ENCODE measurements at places on chromosomes 7 and 10.

GRCh38 chr7:138086563-138087270 lies 10.5 kb downstream of the AKR1D1 start:
- DNase-seq: no peak

DNA sequence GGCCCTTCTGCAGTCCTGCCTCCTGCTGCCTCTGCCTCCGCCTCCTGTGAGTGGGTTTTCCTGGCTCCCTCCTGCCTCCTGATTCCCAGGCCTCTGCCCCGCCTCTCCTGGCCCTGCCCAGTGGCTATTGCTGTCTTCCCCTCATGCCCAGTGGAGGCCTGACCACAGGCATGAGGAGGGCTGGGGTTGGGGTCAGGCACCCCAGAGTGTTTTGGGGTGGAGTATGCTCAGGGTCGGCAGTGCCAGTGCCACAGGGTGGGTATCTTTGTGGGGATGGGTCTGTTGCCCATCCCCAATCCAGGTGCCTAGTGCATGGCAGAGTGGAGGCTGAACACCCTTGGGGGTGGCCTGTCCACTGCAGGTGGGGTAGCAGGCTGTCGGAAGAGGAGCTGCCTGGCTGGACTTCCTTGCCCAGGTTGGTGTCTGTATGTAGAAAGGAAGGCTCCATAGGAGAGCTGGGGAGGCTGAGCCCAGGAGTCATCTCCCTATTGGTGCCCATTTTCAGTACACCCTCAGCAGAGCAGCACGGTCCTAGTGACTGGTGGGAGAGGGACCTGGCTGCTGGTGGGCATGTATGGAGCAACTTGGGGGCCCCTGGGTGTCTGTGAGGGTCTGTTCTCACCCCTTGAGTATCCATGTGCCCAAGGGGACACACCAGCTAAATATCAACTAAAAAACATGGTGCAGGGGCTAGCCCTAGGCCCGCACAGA lies 62.2 kb downstream of the ARHGAP22 start:
- DNase-seq: peak; percentile 52

- no peak for DNase-seq
Measured at GRCh38 chr7:54738737-54739136, 20.3 kb downstream of the SEC61G start.

DNA sequence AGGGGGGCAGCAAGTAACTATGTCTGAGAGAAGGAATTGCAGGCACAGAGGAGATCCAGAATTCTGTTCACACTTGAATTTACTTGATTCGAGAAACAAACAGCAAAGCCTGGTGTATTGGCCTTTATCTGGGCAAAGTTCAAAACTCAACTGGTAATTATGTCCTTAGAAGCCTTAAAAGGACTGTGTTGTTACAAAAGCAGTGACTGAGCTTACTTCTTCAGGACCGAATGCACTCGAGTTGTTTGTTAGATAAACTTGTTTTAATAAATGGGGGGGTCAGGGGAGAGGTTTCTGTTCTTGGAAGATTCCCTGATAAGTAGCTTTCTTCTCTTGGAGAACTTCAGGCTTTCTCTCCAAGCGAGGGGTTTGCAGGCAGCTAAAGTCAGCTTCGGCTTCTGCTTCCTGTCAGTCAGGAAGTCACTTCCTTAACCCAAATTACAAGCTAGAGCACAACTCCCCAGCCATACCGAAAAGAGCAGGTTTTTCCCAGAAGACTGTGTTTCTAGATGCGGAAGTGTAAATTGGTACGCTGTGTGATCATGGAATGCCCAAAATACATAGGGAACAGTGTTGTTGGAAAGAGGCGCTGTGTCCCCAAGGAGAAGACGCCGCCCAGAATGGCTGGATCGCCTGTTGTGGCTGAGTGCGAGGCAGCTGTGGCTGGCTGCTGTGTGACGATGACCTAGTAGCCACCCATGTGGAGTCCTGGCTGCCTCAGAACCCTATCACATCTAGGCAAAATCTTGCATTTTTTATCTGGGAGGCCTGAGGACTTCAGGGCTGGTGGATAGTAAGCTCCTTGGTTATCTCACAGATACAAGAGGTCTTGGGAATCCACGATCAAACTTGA lies 110.4 kb downstream of the TCF7L2 start:
- peak; percentile 70 for DNase-seq

DNA sequence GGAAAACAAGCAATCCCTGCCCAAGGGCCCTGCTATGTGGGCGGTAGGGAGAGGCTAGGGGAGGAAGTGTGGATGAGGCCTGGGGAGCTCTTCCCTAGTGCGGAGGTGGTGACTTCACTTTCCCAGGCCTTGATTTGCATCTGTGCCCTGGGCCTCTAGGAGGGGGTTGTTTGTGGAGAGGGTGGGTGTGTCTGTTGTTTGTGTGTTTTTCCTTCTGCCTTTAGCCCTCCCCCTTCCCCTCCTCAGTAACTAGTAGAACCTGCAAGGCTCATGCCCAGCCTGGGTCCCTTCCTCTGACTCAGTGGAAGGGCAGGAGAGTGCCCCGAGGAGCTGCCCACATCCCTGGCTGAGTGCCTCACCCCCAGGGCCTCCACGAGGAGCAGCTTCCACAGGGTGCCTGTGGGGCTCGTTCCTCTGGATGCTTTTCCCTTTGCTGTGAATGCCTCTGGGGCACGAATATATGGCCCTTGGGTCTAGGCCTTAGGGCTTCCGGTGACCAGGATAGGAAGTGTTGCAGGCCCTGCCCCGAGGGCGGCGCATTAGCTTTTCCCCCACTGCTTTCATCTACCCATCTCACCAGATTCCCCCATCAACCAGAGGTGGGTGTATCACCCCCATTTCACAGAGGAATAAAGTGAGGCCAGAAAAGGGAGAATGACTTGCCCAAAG lies 89.4 kb upstream of the DUSP5 start:
- DNase-seq: peak; percentile 87

GRCh38 chr10:86652361-86653202 lies 1.8 kb upstream of the OPN4 start:
- peak; percentile 57 for DNase-seq

- DNase-seq: no peak
Measured at GRCh38 chr10:126686268-126686667, 15.8 kb upstream of the C10orf90 start.

DNA sequence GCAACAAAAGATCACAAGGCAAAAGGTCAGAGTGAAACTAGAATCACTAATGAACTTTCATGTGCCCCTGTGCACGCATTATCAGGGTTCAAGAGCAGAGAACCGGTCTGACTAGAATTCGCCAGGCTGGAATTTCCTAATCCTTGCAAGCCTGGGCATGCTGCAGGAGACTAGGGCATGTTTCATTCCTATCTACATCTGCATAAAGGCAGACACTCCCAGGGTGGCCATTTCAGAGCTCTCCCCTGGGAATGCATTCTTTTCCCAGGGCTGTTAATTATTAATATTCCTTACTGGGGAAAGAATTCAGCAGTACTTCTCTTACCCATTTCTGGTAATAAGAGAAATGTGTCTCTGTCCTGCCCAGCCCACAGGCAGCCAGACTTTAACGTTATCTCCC lies 90.5 kb downstream of the CDC14C start:
- DNase-seq: no peak

GRCh38 chr10:132186488-132187429 lies at the start of gene DPYSL4:
TSS of gene DPYSL4 (plus strand) at chr10:132186948. CDS start at chr10:132187064, 116 bp downstream.
- peak; percentile 78 for DNase-seq

GRCh38 chr10:74388801-74389200 lies 237.8 kb downstream of the ADK start:
- DNase-seq: no peak

- peak; percentile 87 for DNase-seq
Measured at GRCh38 chr7:27910326-27910725, 170.4 kb downstream of the TAX1BP1 start.

DNA sequence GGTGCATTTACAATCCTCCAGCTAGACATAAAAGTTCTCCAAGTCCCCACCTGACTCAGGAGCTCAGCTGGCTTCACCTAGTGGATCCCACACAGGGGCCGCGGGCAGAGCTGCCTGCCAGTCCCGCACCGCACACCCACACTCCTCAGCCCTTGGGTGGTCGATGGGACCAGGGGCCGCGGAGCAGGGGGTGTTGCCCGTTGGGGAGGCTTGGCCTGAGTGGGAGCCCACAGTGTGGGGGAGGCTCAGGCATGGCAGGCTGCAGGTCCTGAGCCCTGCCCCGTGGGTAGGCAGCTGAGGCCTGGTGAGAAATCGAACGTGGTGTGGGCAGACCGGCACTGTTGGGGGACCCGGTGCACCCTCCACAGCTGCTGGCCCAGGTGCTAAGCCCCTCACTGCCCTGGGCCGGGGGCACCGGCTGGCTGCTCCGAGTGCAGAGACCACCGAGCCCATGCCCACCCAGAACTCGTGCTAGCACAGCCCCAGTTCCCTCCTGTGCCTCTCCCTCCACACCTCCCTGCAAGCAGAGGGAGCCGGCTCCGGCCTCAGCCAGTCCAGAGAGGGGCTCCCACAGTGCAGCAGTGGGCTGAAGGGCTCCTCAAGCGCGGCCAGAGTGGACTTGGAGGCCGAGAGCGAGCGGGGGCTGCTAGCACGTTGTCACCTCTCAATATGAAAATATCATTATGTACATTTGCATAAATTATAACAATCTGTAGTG lies 16.6 kb downstream of the POLR1F start:
- no peak for DNase-seq

- DNase-seq: no peak
Measured at GRCh38 chr7:106285855-106286492, 1.2 kb upstream of the NAMPT start.

DNA sequence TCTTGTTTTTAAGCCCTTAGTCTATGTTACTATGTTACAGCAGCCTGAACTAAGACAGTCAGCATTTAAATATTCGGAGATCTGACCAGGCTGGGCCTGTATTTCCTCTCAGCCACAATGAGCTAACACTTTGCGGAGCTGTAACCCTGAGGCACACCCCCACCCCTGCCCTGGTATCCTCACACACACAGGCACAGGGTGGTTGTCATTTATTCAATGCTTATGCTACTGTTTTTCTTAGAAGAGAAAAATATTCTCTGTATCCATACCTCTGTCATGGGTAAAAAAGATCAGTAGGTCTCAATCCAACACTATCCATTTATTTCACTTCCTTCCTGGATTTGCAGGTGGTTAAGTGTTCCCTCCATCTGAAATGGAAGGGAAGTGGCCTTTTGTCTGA lies 80.3 kb upstream of the TRIL start:
- peak; percentile 51 for DNase-seq

DNA sequence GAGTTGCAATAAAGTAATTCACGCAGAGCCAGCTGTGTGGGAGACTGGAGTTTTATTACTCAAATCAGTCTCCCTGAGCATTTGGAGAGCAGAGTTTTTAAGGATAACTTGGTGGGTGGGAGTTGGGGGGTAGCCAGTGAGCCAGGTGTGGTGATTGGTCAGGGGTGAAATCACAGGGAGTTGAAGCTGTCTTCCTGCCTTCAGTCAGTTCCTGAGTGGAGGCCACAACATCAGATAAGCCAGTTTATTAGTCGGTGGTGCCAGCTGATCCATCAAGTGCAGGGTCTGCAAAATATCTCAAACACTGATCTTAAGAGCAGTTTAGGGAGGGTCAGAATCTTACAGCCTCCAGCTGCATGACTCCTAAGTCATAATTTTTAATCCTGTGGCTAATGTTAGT lies 3.3 kb upstream of the CYP51A1 start:
- no peak for DNase-seq

GRCh38 chr7:78562191-78562590 lies 763.6 kb downstream of the PHTF2 start:
- no peak for DNase-seq

GRCh38 chr10:129277841-129278240 lies 189.2 kb upstream of the MGMT start:
- no peak for DNase-seq

- DNase-seq: no peak
Measured at GRCh38 chr10:77474939-77475338, 162.7 kb downstream of the KCNMA1 start.

DNA sequence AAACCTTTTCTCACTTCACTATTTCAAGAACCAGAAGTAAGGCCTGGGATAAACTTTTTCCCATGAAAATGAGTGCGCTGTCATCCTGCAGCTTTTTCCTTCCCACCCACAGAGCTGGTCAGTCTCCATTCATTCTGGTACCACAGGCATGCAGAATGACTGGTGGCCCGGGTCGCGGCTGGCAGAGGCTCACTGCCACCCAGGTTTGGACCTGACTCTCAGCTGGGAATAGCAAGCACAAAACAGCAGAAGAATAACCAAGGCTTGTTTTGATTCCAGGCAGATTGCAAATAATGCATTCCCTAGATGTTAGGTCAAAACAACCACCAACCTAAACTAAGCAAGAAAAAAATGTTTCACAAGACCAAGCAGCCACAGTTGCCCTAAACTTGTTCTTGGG lies 190.5 kb upstream of the NRP1 start:
- no peak for DNase-seq

DNA sequence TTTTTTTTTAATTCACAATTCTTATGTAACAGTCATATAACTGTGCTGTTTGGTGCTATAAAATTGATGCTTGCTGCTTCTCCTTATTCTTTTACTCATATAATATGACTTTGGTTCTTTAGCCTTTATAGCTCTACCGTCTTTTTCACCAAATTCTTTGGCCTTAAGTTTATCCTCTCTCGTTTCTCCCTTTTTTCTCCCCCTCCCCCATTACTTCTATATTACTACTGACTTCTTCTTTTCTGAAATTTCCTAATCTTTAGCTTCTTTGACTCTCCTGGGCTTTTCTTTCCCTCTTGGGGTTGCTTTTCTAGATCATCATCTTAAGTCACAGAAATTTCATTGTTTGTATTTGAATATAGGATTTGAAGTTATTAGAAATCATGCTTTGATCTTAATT lies 3.8 kb downstream of the BCCIP start:
- DNase-seq: no peak

GRCh38 chr7:95001815-95002561 lies 94.6 kb downstream of the PPP1R9A start:
- no peak for DNase-seq

GRCh38 chr10:21687266-21688008 lies 153.4 kb downstream of the MLLT10 start:
- no peak for DNase-seq

DNA sequence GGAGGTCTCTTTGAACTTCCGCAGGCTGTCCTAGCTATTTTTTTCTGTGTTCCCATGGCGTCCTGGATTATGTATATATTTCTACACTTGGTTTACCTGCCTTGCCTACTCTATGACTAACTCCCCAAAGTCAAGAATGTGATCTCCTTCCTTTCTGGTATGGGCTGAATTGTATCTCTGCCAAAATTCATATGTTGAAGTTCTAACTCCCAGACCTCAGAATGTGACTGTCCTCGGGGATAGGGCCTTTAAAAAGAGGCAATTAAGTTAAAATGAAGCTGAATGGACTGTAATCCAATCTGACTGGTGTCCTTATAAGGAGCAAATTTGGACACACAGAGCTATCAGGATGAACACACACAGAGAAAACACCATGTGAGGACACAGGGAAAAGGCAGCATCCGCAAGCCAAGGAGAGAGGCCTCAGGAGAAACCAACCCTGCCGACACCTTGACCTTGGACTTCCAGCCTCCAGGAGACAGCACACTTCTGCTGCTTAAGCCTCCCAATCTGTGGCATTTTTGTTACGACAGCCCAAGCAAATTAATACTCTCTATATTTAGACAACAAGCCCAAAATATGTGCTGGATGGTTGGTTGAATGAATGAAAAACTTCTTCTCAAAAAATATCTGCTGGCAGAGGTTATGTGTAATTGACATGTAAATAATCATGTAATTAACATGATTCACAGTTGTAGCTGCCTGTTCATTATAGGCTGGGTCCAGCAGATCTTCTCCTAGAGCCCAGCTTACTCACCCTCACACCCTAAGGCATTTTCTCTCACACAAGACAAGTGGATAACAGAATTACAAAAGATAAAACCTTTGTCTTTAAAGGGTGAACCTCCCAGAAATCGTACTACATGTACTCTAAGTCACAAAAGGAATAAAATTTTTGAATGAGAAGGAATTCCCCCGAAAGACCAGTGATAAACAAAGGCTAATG lies 123.7 kb downstream of the CUBN start:
- peak; percentile 5 for DNase-seq

Data from endodermal cell (in vitro differentiated cells).